Stimulated activated naive CD4-positive, alpha-beta T cell (primary cell): ENCODE measurements at places on chromosomes 5 and 9.

DNA sequence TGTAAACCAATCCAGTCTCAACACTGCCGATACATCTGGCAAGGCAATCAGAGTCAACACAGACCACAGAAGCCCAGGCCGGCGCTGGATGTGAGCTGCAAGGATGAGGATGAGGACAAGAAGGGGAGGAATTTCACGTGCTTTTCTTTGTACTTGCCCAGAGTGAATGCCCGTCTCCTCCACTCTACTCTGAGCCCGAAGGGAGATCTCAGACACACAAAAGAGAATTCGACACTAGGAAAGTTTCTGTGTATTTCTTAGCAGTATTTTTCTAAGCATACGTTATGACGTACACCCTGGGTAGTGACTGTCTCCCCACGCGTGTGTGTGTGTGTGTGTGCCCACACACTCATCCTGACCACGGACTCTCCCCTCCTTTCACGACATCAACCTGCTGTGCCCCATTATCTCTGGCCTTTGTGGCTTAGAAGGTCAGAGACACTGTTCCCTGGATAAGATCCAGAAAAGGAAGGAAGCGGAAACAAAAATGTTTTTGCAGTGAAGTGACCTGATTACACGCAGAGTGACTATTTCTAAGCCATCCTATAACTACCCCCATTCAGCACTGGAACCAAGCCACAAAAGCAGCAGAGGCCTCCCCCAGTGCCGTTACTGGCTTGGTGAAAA lies 227.3 kb upstream of the DAPK1 start:
- no peak for DNase-seq

GRCh38 chr9:5817862-5818261 lies 15.1 kb downstream of the ERMP1 start:
- no peak for DNase-seq

DNA sequence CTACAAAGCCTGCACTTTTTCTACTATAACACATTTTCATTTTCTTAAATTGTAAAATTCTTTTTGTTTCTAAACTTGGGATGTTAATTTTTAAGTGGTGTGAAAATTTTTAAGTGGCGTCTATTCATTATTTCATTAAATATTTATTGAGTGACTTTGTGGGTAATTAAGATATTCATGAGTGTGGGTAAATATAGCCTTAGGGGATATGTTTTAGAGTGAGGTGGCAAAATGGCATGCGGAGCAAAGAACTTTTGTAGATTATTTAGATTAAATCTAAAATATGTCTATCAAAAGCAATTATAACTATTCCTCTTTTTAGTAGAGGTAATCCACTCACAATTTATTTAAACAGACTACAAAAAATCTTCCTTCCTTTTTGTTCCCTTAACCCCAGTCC lies 188.4 kb downstream of the PCSK1 start:
- no peak for DNase-seq

- peak; percentile 33 for DNase-seq
Observed at GRCh38 chr5:56094579-56095361, 100.0 kb upstream of the IL6ST start.
